ENCODE measurements at places on chromosomes 7 and 10. TPM values are rescaled to one million over a fixed set of nuclear protein-coding genes. Genes with fewer than 3 reads are reported as not detected.

Gene HIBADH
- polyA plus RNA-seq = 41.7 TPM

Gene CLRN3
- not detected for polyA plus RNA-seq

Gene GIMAP6
- polyA plus RNA-seq = 121 TPM

Gene NPSR1
- polyA plus RNA-seq = not detected

All from naive thymus-derived CD8-positive, alpha-beta T cell (primary cell).